ENCODE measurements at places on chromosomes 1 and 21. TPM values are rescaled to one million over a fixed set of nuclear protein-coding genes. Genes with fewer than 3 reads are reported as not detected.

BSND gene
- polyA plus RNA-seq: not detected

CLEC20A gene
- 1.8 TPM for polyA plus RNA-seq

PTPRU gene
- polyA plus RNA-seq: not detected

ANGPTL1 gene
- 0.58 TPM for polyA plus RNA-seq

AADACL4 gene
- not detected for polyA plus RNA-seq

FAM110D gene
- polyA plus RNA-seq: not detected

CENPF gene
- 0.29 TPM for polyA plus RNA-seq

OR2T11 gene
- not detected for polyA plus RNA-seq

Data from IgD-negative memory B cell (primary cell).